ENCODE measurements at places on chromosomes 4 and X.

DNA sequence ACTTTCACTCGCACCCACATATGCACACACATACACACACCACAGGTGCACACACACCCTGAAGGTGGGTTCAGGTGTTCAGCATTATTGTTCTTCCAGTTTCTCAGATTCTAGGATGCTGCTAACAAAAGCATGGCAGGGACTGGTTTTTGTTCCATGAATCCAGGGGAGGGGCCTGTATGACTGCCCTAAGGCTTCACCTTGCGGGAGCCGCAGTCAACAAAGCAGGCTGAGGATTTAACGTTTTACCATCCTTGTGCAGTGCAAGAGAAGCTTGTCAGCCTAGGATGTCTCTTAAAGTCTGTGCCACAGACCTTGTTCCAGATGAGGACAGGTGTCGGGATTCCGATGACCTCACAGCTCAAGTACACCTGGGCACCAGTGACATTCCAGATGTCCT lies 61.8 kb downstream of the POLR2B start:
- no peak for DNase-seq

- DNase-seq = no peak
Measured at GRCh38 chr4:56619160-56619559, 61.9 kb downstream of the HOPX start.

GRCh38 chrX:48626401-48627298 lies 29.4 kb downstream of the WDR13 start:
- no peak for DNase-seq

DNA sequence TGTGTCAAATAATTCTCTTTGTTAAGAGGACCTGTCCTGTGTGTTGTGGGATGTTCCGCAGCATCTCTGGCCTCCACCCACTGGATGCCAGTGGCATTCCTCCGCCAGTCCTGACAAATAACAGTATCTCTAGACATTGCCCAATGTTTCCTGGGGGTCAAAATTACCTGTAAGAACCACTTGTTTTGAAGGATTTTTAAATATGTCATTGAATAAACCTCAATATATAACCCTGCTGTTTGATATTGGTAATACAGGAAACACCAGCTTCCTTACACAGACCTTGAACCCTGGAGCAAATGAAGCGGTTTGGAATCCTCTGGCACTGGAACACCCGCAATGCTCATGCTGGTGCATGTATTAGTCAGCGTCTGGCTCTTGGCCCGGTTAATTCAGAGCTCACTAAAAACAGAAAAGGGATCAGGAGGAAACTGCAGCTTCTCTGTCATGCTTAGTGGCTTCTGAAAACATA lies 101.3 kb downstream of the TBL1X start:
- no peak for DNase-seq

GRCh38 chr4:55303760-55304165 lies 42.3 kb upstream of the SRD5A3 start:
- no peak for DNase-seq

DNA sequence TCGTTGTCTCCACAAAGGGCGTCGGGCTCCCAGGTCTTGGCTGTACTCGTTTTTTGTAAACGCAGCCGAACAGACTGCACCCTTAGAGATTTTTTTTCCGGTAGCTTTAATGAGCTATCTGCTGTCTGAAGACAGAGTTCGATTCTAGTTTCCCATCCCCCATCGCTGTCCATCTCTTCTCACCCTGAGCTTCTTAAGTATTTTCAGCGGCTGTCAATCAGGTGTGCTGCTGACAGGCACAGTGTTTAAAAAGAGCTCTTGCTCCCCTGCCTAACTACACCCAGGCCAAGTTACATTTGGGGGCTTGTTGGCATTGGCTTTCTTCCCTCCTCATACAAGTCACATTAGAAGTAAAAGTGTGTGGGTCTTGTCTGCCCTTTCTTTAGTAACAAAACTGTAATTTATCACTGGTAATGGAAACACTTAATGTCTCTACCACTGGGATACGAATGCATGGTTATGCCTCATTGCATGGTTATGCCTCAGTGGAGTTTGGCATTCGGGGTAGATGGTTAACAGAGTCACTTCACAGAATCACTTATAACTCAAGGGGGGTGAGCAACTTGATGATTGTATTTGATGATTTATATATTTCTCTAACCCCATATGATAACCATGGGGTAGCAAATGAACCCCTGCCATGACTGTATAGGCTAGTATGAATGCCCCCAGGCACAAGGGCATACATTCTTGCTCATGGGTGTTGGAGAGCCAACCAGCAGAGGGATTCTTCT lies 1.4 kb upstream of the ARHGAP6 start:
- DNase-seq = no peak

- DNase-seq = no peak
Measured at GRCh38 chr4:102862016-102862415, 6.8 kb upstream of the CISD2 start.

GRCh38 chrX:134622056-134622812 lies 36.0 kb downstream of the PLAC1 start:
- DNase-seq = no peak

DNA sequence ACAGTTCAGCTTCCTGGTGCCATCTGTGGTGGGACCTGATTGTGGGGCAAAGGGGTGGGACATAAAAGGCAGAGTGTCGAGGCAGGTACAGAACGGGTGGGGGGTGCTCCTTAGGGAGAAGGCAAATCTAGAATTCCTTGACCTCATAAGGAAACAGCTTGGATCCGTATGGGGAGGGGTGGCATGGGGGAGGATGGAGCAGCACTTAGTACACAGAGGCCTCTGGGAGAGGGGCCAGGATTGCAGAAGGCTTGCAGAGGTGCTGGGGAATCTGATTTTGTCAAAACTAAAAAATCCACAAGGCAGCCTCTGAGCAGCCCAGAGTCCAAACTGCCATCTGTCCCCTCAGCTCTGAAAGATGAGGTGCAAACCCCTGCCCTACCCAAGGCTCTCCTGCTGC lies 2.3 kb upstream of the EMD start:
- no peak for DNase-seq
